ENCODE measurements at places on chromosomes 12 and 14.

DNA sequence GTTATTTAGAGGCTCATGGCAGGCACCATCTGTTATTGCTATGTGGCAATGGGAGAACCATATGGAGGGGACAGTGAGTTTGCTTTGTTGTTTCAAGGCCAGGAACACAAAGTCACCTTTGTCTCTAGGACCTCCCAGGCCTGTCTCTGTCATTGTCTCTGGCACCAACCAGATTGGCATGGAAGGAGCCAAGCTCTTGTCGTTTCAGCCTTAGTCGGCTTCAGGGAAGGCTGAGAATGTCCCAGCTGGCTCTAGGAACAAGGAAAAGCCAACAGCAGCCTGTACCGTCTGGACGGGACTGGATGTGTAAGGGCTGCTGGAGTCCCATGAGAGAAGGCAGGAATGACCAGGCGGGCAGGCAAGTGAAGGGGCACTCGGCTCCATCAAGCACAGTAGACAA is 29.2 kb downstream of the RPH3A start:
- DNase-seq: no peak

DNA sequence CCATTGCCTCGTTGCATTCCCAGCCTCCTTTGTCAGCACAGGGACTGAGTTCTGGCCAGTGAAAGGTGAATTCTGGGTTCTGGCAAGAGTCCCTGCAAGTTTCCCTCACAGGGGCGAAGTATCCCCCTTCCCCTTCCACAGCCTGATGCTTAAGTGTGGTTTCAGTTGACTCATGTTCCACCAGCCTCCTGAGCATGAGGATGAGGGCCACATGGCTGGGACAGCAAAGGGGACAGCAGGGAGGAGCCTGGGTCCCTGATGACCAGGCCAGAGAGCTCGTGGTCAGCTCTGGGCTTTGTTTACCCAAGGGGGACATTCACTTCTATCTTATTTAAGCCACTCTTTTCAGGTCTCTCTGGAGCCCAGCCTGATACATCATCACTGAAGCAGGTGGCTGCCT is 36.5 kb downstream of the CACNA2D4 start:
- no peak for DNase-seq

- DNase-seq: no peak
Measured at GRCh38 chr12:125069616-125070015, 4.4 kb downstream of the AACS start.

DNA sequence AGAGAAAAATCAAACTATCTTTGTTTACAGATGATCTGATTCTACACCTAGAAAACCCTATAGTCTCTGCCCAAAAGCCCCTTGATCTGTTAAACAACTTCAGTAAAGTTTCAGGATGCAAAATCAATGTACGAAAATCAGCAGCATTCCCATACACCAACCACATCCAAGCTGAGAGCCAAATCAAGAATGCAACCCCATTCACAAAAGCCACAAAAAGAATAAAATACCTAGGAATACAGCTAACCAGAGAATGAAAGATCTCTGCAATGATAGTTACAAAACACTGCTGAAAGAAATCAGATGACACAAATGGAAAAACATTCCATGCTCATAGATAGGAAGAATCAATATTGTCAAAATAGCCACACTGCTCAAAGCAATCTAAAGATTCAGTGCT is 265.7 kb downstream of the AEBP2 start:
- DNase-seq: no peak

GRCh38 chr12:59298296-59298695 is 297.5 kb upstream of the SLC16A7 start:
- no peak for DNase-seq
